Cardiac muscle cell (in vitro differentiated cells and primary cell): ENCODE measurements at places on chromosomes 16 and 17.

DNA sequence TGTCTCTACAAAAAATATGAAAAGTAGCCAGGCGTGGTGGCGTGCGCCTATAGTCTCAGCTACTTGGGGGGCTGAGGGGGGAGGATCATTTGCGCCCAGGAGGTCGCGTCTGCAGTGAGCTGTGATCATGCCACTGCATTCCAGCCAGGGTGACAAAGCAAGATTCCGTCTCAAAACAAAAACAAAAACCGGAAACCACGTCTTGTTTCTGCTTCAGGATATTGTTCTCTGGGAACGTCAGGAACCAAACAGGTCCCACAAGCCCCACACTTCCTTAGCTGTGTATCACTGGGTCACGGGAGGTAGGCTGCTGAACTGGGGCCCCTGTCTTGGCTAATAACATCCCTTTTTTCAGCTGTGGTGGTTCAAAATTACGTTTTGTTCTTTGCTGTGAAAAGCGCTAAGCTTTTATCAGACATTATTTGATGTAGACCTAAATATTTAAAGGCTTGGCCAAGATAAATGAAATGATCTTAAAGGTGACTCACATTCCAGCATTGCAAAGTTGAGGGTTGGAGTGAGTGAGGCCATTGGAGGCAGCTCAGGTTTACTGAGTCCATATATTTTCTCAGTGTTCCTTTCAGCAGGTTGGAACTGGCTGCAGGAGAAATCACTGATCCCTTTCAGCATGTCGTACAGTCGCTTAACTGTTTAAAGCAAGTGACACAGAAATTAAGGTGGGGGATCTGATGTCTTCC lies 16.4 kb upstream of the SEC14L1 start:
- DNase-seq, result peak; percentile 84

GRCh38 chr16:50844840-50845239 lies 103.0 kb downstream of the CYLD start:
- no peak for DNase-seq

GRCh38 chr17:62663304-62663703 lies 35.8 kb downstream of the MRC2 start:
- no peak for DNase-seq

DNA sequence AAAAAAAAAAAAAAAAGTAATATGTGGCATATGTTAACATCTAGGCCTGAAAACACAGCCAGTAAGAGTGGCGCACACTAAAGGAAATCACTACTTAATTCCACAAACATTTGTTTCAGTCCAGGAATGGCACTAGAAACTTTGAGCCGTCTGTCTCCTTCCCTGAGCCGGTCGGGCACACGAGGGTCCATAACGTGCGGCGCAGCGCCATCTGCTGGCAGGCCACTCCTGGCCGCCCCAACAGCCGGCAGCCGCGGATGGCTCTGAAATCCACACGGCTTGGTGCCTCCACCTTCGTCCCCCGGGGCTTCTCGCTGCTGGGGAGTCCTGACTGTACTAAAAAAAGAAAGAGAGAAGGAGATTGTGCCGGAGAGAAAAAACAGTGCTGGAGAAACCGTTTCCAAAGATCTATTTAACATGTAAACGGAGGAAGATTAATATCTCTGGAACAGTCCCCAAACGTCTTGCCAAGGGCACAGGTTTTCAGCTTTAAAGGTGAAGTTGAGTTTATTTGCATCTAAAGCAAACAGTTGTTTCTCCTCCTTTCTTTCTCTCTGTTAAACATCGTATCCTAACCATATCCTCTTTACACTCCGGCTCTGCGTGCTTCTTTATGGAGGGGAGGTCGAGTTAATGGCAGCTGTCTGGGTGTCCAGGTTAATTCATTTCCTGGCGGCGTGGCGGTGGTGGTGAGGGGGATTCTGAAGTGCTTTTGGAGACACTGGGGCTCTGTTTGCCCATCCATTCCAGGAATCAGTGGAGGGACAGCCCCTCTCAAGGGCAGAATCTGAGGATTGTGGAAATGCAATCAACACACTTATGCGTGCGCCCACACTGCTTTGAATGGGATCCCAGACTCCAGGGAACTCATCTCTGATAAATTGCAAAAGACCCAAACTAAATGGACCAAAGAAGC lies 611.3 kb upstream of the SALL1 start:
- DNase-seq, result peak; percentile 81

DNA sequence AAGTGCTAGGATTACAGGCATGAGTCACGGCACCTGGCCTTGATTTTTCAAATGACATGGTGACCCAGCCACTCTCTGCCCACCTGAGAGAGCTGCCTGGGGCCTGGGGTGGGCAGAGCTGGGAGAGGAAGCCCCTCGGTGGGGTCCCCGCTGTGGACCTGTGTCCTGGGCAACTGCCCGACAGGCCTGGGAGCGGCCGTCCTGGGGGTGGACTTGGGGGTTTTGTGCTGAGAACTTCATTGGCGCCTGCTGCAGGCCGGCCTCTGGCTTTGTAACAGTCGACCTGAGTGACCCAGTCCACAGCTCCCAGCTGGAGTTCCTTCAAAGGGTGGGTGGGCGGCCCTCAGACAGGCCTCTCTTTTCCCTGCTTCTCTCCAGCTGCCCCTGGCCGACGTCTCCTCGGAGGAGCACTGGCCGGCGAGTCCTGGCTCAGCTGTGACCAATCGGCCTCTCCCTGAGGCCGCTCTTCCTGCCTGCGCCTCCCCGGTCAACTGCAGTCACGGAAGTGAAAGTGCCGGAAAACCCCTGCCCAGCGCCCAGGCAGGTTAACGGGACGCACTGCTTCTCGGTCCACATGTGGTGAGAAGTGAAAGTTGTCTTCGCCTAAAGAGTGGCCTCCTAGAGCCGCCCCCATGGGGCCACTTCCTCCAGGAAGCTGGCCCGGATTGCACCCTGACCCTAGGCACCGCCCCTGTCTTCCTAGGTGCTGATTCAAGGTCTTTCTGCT lies 5.5 kb downstream of the CBFA2T3 start:
- no peak for DNase-seq

DNA sequence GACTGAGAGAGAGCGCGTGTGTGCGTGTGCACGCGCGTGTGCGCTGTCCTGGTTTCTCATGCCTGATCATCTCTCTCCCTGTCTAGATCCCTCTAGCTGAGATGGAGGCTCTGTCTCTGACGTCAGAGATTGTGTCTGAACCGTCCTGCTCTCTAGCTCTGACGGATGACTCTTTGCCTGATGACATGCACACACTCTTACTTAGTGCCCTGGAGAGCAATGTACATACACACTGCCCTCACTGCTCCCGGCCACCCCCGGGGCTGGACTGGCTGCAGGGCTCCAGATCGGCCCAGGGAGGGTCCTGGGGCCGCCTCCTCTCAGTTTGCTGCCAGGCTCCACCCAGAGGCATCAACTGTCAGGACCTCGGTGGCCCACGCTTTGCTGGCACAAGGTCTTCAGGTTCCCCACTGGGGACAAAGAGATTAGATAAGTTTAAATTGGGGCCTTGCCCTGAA lies 13.1 kb upstream of the ABCC3 start:
- no peak for DNase-seq

DNA sequence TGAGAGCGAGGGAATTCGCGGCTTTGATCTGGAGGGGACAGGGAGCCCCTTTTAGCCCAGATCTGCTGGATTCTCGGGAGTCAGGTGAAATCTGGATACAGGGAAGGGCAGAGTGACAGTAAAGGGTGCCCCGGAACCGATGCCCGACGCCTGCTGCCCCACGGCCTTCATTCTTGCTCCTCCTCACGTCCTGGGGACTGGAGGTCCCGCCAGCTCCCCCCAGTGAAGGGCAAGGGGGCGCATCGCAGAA lies 596 bp downstream of the OR1F1 start:
- no peak for DNase-seq

GRCh38 chr16:88558457-88559442 lies 11.5 kb upstream of the ZC3H18 start:
- peak; percentile 78 for DNase-seq

- DNase-seq, result no peak
Observed at GRCh38 chr16:87570572-87570937, 31.8 kb upstream of the JPH3 start.

- DNase-seq, result no peak
Observed at GRCh38 chr17:70621566-70621965, 452.2 kb downstream of the KCNJ2 start.

DNA sequence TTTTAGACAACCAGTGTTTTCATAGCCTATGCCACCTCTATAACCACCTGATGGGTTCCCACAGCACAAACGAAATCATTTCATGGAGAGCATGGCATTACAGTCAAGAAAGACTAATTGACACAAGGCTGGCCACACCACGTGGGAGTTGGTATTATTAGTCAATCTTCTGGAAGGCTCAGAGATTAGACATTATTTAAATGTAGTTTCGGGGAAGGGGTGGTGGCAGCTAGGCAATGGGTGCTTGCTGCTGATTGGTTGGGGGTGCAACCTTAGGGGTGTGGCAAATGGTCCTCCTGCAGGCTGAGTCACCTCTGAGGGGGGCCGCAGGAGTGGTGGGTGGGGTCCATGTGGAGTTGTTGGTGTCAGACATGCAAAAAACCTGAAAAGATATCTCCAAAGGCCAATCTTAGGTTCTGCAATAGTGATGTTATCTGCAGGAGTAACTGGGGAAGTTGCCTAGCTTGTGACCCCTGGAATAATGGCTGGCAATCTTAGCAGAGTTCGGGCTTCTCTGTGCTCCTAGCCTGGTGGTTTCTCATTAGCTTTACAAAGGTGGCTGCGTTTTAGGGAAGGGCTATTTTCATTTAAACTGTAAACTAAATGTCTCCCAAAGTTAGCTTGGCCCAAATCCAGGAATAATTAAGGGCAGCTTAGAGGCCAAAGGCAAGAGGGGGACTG lies 4.6 kb downstream of the TEN1 start:
- peak; percentile 55 for DNase-seq
